ENCODE measurements at places on chromosomes 1 and 21.

GRCh38 chr1:114043054-114043453, 63.8 kb downstream of the OLFML3 start:
- DNase-seq: no peak

DNA sequence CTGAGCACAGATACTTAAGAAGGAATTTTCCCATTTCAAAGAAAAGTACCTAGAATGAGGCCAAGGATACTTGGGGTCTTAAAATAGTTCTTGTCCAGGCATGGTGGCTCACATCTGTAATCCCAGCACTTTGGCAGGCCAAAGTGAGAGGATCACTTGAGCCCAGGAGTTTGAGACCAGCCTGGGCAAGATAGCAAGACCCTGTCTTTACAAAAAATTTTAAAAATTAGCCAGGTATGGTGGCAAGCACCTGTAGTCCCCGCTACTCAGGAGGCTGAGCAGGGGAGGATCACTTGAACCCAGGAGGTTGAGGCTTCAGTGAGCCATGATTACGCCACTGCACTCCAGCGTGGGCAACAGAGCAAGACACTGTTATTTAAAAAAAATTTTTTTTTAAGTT, 29.0 kb downstream of the NFYC start:
- DNase-seq: no peak

DNA sequence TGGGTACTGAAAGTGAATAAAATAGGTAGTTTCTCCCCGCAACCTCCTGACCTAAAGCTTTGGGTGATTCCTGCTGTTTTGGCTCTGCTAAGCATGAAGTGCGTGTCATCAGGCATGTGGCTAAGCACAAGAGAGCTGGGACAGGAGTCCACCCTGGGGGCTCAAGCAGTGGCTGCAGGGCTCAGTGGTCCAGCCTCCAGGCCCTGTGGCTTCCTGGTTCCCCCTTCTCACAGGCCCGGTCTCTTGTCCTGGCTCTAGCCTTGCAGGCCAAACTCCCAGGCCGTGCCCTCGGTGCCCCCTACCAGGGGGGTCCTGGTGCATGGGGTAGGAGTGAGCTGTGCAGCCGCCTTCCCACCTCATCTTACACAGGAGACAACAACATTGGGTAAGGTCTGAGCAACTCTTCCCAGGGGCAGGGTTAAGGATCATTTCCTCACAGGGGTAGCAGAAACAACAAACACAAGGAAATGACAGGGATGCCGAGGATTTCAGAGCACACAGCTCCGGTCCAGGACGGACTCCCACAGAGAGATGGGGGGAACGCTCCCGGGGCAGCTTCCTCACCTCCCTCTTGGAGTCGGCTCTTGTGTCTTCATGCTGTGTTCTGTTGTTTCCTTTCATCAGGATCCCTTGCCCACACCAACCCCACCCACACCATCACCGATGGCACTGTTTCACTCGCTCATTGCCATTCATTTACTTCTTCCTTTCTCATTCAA, 19.8 kb upstream of the SLC2A1 start:
- no peak for DNase-seq

DNA sequence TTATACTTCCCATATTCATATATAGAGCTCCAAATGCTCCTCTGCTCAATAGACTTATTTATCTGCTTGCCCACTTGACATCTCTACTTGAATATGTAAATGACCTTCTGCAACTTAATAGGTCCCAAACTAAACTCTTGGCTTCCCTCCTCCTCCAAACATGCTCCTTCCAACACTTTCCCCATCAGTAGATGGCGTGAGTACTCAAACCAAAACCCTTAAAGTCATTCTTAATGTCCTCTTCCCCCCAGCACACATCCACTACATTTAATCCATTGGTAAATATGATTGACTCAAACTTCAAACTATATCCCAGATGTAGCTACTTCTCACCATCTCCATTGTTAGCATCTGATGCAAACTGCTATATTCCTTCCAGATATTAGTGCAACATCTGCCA, 48.5 kb upstream of the PBX1 start:
- no peak for DNase-seq

DNA sequence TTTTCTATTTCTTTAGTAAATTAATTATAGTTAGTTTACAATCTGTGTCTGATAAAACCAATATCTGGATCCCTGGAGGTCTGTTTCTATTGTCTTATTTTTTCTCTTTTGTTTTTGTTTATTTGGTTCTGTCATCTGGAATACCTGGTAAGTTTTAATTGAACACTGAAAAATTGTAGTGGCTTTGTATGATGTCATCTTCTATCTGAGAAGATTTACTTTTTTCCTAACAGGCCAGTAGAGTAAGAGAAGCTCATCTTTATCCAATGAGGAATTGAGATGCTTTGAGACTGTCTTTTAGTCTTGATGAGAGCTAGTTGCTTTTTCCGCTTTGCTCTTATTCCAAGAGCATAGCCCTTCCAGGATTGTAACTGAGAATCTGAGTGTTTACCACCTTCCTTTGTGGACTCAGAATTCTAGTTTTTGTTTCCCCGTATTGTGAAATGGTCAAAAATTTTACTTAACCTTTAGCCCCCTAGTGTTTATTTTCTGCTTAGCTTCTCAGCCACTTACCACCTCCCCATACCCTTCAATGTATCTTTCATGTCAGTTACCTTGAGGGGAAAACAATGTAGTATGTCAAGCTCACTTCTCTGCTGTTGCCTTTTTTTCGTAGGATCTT, 25.0 kb downstream of the PTGFRN start:
- DNase-seq: no peak

- DNase-seq: no peak
Observed at GRCh38 chr1:150243003-150243402, 7.1 kb upstream of the ANP32E start.

DNA sequence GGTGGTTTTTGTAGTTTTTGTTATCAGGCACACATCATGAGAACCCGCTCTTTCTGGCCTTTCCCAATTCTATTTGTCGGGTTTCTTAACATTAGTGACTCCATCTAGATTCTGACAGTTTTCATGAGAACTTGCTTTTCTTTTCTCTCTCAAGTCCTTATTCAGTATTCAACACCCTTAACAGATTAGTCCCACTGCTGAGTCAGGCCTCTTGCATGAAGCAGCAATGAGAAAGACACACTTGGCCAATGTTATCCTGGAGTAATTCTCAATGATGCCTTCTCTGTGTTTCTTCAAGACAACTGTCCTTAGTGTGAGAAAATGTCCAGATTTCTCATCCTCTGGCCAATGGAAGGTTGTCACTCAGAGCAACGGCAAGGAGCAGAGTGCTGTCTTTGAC, 11.3 kb downstream of the FMO2 start:
- DNase-seq: no peak

- no peak for DNase-seq
Observed at GRCh38 chr21:23951251-23951650, 1656.0 kb downstream of the MRPL39 start.

GRCh38 chr21:33053951-33054350, 16.0 kb upstream of the OLIG1 start:
- DNase-seq: no peak

DNA sequence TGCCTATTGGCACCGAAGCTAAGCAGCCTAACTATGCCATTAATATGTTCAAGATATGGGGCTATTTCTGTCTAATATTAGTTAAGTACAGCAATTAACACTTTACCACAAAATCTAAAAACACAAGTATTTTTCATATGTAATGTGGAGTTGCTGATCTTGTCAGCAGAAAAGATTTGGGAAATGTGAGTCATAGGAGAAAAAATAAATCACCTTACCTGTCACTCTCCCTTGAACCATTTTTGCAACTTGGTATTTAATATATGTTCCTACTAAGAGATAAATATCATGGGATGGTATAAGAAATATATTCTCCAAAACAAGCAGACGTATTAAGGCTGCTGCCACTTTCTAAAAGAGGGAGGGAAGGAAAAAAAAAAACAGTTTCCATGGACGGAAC, 17.0 kb downstream of the NUP210L start:
- no peak for DNase-seq

- DNase-seq: no peak
Observed at GRCh38 chr1:63920154-63921117, 146.6 kb downstream of the ROR1 start.

- DNase-seq: no peak
Observed at GRCh38 chr1:36608272-36608671, 125.6 kb upstream of the CSF3R start.

- no peak for DNase-seq
Observed at GRCh38 chr1:236759252-236759859, 35.7 kb upstream of the MTR start.

DNA sequence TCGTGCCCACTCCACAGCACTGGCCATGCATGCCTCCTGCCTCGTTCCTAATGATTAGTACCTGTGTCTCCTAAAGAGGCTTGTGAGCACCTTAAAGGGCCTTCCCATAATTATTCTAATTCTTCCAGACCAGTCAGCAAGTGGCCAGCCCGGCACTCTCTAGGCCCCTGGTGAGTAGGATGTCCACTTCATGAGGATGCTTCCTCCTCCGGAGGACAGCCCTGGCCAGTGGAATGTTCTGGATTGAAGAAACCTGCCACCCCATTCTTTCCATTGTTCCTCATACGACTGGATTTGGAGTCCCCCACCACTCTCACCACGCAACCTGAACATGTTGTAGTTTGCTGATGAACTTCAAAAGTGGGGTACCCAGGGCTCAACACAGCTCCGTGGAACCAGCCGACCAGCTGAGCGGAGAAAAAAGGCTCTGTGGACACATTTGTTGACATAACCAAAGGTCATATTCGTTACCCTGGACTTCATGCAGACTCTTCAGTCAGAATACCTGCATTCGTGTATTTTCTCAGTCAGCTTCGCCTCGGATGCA, 46.7 kb upstream of the LBR start:
- no peak for DNase-seq

DNA sequence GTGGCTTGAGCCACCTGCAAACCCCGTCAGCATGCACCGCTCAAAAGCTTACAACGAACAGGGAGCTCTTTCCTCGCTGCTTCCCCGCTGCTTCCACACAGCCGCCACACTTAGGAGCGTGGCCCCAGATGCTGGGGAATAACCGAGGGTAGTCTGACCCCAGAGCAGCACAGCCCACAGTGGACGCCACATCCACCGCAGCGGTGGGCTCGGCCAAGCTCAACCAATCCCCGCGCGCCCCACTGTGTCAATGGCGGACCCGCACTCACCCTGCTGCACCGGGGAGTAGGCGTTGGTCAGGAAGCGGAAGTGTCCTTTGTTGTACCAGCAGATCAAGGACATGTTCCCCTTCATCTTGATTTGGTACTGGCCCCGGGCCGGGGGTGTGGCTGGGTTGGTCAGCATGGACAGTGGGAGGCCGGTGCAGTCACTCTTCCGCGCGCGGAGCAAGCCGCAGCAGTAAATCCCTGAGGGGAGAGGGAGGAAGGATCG, 93.5 kb downstream of the PGBD5 start:
- no peak for DNase-seq

DNA sequence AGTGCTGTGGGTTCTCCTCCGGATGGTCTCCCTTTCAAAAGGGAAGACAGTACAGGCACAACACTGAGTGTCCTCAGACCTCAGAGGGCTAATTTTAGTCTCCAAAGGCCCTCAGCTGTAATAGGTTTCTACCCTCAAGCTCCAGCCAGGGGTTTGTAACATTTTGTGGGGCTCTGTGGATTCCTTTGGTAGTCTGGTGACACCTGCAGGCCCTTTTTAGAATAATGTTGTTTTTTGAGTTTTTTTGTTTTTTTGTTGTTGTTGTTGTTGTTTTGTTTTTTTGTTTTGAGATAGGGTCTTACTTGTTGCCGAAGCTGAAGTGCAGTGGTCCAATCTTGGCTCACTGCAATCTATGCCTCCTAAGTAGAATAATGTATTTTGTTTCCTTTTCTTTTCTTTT, 15.0 kb upstream of the TMEM201 start:
- DNase-seq: no peak

GRCh38 chr1:154431586-154432373, 26.6 kb downstream of the IL6R start:
- DNase-seq: no peak

DNA sequence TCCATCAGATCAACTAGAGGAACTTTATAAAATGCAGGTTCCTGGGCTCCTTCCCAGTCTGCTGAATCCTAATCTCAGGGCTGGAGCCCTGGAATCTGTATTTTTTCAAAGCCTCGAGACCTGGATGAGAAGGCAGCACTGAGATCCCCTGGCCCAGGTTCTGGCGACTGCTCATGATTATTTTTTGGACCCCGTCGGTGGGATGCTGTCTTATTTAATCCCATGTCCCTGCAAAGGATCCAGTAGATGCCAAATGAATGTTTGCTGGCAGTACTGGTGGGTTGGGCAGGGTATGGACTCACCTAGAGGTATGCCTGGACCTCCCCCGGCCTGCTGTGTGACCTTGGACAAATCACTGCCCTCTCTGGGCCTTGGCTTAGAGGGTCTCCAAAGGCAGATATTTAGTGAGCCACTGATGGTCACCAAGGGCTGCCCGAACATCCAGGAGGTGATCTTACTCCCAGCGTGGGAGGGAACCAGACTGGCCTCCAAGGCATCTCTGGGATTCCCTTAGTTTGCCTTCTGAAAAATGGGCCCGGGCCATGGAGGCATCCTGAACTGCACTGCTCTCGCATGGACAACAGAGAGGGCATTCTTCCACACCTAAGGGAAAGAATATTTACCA, 91.6 kb upstream of the RUNX3 start:
- no peak for DNase-seq

DNA sequence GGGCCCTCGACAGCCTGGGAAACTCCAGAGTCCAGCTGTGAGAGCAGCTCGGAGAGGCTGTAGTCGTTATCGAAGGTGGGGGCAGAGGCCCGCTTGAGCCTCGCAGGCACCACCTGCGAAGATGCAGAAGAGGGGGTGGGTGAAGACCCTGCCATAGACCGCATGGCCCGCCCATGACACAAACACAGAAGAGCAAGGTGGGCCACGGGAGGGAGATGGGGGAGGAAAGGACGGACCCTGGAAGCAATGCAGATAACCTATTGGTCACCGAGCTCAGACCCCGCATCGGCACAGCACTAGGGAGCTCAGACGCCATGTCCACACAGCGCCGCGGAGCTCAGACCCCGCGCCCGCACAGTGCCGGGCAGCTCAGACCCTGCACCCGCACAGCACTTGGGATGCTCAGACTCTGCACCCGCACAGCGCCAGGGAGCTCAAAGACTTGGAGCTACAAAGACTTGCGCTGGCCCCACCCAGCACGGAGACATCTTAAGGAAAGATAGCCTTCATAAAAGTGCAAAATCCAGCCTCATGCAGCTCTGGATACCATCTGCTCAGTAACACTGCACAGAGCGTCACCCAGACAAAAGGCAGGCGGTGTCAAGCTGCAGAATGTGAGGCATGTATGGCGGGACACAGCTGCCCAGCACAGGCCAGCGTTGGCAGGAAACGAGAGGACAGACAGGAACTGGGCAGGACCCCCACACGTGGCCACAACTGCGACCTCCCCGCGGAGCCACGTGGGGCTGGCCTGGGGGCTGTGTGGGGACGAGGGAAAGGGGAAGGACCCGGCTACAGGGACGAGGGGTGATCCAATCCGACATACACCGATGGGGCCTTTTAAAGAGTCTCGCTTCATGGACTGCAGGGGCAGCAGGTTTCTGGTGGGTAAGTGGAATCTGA, 22.6 kb downstream of the RIPK4 start:
- DNase-seq: no peak

GRCh38 chr1:42941640-42942330, 16.9 kb downstream of the SLC2A1 start:
- DNase-seq: no peak

- no peak for DNase-seq
Observed at GRCh38 chr1:79614762-79615161, 608.2 kb upstream of the ADGRL4 start.

GRCh38 chr1:39174390-39175081, 30.0 kb upstream of the MACF1 start:
- no peak for DNase-seq

Data from NCI-H1417 treated with DMSO at 0.1 percent for 48 hours (cell line).